Activated naive CD4-positive, alpha-beta T cell (primary cell): ENCODE measurements at places on chromosomes 5 and 9.

DNA sequence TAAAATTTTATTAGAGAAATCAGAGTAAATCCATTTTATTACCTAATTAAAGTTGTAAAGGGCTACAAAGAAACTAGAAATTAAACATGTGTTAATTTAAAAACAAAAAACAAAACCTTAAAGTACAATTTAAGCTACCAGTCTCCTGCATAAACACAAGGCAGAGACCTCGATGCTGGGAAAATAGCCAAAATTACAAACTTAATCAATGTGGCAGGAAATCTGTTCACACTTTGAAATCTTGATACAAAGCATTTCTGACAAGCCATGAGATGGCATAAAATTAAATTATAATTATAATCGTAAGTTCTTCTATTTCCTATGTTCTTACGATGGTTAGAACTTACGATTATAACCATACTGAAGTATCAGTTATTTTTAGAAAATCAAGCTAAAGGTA lies 158.0 kb upstream of the FREM1 start:
- DNase-seq, result no peak

DNA sequence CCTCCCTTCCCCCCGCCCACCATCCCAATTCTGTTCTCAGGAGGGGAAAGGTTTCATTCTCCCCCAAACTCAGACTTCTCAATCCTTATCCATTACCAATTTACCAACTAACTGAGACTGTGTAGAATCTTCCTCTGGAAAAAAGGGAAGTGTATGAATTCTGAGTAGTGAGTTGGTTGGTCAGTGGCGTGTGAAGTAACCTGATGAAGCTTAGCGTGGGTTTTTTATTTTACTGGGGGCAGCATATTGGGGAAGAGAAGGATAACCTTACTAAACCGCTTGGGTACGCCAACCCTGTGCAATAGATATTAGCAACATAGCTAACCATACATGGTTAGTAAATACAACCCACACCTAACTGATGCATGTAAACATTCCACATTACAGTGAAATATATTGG lies 1.1 kb upstream of the DNAJC21 start:
- no peak for DNase-seq

DNA sequence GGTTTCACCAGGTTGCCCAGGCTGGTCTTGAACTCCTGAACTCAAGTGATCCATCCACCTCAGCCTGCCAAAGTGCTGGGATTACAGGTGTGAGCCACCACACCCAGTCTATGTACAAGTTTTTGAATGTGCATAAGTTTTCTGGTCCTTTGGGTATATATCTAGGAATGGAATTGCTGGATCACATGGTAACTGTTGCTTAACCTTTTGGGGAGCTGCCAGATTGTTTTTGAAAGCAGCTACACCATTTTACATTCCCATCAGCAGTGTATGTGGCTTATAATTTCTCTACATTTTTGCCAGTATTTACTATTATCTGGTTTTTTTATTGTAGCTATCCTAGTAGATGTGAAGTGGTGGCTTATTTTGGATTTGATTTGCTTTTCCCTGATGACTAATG lies 8.9 kb upstream of the LNPEP start:
- no peak for DNase-seq

DNA sequence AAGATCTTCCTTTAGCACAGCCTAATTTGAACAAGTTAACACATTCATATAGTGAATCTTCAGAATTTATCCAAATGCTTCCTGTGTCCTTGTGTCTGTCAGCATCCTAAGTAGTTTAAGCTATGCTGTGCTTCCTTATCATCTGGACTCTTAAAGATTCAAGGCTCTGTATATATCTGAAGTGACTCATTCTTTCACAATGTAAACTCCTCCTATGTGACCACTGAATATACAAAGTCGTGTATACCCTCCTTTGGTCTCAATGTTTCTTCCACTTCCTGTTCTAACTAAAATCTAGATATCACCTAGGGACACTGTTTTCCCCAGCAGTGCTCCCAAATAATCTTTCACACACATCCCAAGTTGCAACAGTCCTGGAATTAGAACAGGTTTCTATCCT lies 935.7 kb upstream of the NUDT12 start:
- DNase-seq, result no peak

- no peak for DNase-seq
Measured at GRCh38 chr9:135565636-135566035, 4.1 kb downstream of the PAEP start.

DNA sequence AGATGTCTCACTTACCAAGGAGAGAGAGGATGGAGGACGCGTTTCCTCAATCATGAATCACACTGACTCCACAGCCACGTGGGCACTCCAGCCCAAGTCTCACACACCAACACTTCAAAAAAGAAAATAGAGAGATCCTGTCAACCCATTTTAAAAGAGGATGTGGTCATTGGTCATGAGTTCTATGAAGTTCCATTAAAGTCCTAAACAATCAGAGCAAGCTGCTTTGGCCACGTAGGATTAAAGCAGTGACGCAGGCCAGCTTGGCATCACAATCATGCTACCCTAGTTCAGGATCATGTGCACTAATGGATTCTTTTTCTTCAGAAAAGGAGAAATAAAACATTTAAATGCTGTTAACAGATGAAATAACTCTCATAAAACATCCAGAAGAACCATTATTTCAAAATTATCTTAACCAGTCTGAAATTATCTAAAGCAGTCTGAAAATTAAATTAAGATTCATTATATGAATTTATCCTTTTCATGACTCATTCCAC lies 108.1 kb downstream of the SEMA5A start:
- DNase-seq, result no peak

DNA sequence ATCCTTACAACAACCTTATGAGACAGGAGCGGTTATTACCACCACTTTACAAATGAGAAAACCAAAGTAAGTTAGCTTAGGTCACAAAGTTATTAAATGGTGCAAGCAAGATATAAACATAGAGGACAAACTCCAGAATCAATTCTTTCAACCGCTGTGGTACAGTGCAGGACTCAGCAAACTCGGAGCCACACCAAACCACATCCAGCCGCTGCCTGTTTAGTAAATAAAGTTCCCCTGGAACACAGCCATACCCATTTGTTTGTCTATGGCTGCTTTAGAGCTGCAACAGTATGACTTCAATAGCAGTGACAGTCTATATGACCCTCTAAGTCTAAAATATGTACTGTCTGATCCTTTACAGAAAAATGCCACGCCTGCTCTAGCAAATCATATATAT lies 1567.2 kb upstream of the WWC1 start:
- DNase-seq, result no peak
